ENCODE measurements at places on chromosomes 12 and 14.

- DNase-seq: no peak
Measured at GRCh38 chr12:42510823-42511222, 78.7 kb downstream of the PRICKLE1 start.

- no peak for DNase-seq
Measured at GRCh38 chr14:94113490-94113889, 3.0 kb downstream of the IFI27 start.

- DNase-seq: no peak
Measured at GRCh38 chr12:46230306-46230705, 38.5 kb downstream of the SLC38A1 start.

DNA sequence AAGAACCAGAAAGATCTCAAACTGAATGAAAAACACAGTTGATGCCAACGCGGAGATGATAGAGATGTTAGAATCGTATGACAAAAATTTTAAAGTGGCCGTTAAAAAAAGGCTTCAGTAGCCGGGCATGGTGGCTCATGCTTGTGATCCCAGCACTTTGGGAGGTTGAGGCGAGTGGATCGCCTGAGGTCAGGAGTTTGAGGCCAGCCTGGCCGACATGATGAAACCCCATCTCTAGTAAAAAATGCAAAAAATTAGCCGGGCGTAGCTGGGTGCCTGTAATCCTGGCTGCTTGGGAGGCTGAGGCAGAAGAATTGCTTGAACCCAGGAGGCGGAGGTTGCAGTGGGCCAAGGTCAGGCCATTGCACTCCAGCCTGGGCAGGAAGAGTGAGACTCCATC lies 5.4 kb upstream of the ACVRL1 start:
- DNase-seq: no peak

DNA sequence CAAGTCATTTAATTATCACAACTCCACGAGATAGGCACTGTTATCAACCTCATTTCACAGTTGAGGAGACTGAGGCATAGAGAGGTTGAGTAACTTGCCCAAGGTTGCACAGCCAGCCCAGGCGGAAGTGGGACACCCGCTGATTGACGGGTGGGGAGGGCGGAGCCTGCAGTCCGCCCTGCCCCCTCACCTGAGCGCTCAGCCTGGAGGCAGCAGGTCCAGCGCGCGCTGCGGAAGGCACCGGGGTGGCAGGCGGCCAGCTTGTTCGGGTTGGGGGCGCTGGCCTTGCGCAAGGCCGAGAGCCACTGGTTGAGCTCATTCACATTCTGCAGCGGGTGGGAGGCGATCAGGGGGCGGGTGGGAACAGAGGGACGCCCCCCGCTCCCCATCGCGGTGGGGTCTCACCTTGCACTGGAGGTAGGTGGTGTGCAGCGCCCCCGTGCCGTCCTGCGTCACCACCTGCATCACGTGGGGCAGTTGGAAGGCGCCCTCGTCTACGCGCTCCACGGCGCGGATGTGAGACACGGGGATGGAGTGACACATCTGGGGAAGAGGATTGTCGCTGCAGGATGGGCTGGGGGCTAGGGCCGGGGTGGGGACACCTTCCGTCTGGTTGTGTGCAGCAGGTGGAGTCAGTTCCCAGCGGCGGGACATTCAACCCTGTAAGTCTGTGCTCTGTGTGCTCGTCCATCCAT lies 31.7 kb downstream of the RASAL1 start:
- DNase-seq: peak; percentile 61

GRCh38 chr12:54060174-54060974 lies 6.7 kb downstream of the HOXC4 start:
- no peak for DNase-seq

DNA sequence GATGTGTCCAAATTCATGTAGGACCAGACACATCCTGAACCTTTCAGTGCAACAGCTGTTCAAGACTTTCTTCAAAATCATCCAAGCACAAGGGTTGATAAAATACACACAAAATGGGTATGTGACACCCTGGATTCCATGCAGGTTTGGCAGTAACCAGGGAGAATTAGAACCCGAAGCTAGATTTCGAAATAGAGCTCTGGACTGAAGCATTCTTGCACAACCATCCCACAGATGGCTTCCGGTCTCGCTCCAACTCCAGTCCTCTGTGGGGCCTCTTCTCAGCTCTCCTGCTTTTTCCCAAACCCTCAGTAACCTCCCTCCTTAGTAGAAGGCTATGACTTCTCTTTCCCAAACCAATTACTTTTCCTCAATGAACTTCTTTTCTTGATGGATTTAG lies 171.3 kb downstream of the TTC7B start:
- DNase-seq: no peak

DNA sequence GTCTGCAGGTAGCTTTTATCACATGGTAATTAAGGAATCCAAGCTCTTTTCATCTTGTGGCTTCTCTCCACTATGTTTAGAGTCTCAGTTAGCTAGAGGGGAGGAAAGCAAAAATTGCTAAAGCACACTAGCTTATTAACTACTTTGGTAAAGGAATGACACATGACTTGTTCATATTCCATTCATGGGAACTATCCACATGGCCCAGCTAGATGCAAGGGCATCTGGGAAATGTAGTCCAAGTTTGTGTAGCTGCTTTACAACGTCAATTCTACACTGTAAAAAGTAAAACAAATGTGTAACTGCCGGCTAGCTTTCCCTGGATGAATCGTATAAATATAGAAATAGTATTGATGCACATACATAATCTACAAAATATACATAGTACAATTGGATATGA lies 244.5 kb upstream of the LRFN5 start:
- DNase-seq: no peak

GRCh38 chr14:55874785-55875184 lies 243.4 kb upstream of the PELI2 start:
- DNase-seq: no peak

DNA sequence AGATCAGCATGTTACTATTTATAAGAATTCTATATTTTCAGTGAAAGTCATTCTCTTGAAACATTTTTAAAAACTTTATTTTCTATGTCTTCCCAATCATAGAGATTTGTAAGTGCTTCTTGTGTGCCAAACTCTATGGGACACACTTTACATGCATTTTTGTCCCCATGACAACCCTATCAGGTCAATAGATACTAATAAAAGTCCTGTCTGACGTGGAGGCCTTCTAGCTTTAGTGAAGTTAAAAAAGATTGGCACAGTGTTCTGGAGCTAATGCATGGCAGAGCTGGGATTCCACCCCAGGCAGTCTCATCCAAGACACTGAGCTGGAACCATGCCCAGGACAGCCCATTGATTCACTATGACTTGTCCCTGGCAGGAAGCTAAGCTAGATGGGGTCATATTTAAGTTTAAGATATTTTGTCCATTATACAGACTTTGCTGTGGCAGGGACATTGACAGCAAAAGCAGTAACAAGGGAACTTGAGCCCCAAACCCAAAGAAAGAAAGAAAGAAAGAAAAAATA lies 28.1 kb downstream of the TTC6 start:
- DNase-seq: no peak

GRCh38 chr12:24023081-24023480 lies 73.6 kb upstream of the SOX5 start:
- DNase-seq: no peak

GRCh38 chr12:122116707-122117535 lies 38.4 kb downstream of the MLXIP start:
- DNase-seq: no peak

DNA sequence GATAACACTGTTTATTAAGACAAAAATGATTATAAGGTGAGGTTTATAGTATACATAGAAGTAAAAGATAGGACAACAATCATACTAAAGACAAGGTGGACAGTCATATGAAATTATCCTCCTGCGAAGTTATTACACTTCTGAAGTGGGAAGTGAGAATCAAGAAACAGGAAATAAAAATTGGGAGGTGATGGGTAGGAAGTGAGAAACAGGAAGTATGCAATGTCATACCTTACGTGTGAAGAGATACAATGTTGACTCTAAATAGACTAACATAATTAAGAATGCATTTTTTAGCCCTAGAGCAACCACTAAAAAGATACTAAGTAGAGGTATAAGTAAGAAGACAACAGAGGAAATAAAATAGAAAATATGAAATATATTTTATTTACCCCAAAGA lies 43.7 kb downstream of the GRIN2B start:
- no peak for DNase-seq

DNA sequence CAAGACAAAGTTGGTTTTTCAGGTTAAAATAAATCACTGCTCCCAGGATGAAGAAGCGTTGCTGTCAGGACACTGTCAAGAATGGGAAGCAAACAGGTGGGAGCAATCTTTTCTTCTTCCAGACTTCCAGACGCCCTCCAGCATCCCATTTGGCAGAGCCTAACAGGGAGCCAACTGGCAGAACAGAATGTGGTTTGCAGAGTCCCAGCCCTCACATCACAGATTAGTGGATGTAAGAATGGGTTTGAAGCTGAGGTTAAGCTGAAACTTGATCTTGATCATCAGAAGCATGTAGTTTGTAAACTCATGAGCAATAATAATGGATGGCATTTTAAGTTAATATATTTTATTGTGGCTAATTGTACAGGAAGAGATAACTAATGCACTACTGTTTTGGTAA lies 636.4 kb downstream of the SLC6A15 start:
- DNase-seq: no peak

GRCh38 chr12:49455501-49455900 lies 83.3 kb upstream of the KCNH3 start:
- no peak for DNase-seq

DNA sequence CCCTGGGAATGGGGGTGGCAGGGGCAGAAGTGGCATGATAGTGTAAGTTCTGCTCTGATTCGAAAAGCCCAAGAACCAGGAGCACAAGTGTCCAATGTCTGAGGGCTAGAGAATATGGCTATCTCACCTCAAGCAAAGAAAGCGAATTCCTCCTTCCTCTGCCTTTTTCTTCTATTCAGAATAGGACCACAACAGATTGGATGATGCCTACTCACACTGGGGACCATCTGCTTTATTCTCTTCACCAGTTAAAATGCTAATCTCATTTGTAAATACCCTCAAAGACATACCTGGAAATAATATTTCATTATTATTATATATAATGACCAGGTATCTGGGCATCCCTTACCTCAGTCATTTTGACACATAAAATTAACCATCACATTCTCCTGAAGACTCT lies 808.7 kb downstream of the NRXN3 start:
- no peak for DNase-seq

GRCh38 chr12:12086973-12087692 lies 16.4 kb downstream of the BCL2L14 start:
- DNase-seq: no peak

DNA sequence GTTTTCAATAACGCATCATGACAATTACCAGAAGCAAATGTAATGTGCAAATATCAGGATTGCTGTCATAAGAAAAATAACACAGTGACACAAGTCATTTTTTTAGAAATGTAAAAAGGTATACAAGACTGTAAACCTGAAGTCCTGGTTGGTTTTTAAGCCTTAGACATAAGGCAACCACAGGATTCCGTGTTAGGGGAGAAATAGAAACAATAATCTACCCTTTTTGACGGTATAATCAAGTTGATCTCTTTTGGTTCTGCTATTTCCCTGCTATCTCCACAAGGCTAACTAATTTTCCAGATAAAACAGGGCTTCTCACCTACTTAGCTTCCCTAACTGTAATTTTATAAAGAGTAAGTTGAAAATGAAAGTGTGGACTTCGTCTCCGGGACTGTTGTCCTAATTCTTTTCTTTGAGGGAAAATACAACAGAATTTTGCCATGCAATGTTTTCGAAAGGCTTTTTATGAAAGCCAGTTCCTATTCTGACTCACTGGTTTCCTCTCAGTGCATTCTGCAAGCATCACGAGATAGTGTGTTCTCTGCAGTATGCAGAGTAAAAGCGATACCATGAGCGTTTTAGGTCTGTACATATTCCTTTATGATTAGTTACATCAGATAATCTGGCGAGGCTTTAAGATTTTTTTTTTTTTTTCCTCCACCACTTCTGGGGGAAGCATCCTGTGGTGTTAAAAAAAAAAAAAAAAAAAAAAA lies 10.6 kb downstream of the MYO1H start:
- no peak for DNase-seq

GRCh38 chr14:93927800-93928145 lies 629 bp downstream of the FAM181A start:
- DNase-seq: no peak

- no peak for DNase-seq
Measured at GRCh38 chr14:67986131-67986841, 166.7 kb downstream of the RAD51B start.

GRCh38 chr12:63816031-63816430 lies 28.5 kb upstream of the SRGAP1 start:
- DNase-seq: no peak

DNA sequence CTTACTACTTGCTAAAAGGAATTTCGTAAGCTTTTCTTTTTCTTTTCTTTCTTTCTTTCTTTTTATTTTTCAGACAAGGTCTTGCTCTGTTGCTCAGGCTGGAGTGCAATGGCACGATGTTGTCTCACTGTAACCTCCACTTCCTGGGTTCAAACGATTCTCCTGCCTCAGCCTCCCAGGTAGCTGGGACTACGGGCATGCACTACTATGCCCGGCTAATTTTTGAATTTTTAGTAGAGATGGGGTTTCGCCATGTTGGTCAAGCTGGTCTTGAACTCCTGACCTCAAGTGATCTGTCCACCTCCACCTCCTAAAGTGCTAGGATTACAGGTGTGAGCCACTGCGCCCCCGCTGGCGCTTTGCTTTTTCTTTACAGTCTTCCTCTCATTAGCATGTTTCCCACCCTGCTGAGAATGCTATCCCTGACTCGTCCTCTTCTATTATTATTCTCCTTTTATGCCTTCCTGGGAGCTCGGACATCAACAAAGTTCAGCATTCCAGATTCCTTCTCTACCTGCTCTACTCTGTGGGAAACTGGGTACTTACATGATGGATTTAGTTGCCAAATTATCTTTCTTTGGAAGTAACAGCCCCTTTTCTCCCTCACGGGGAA lies 3.1 kb downstream of the MTHFD1 start:
- DNase-seq: no peak

DNA sequence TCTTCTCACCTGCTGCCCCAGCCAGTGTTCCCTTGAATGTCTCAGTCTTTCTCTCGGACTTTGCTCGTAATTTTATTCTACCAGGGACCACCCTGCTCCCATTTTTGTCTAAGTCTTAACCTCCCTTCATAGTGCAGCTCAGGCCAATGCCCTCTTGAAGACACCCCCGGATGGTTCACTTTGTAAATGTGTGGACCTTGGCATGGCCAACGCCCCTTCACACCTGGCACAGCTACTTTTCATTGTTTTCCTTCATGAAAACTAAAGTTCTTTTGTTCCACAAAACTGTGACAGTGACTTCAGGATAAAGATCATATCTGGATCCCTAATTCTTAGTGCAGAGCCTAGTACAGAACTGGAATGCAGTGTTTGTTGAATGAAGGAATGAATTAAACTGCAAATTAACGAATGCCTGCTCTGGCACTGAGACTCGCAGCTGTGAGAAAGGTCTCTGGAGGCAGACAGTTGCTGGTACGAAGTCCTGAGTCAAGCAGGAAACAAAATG lies 3.5 kb upstream of the RNASE4 start:
- no peak for DNase-seq

- no peak for DNase-seq
Measured at GRCh38 chr12:107322063-107322462, 228.7 kb upstream of the CRY1 start.

- no peak for DNase-seq
Measured at GRCh38 chr12:91870872-91871707, 274.6 kb downstream of the BTG1 start.

GRCh38 chr12:53748072-53748840 lies 3.5 kb downstream of the CISTR start:
- no peak for DNase-seq

GRCh38 chr12:50506753-50507473 lies 2.1 kb downstream of the DIP2B start:
- DNase-seq: no peak

GRCh38 chr12:89411846-89412245 lies 59.5 kb upstream of the DUSP6 start:
- no peak for DNase-seq

- no peak for DNase-seq
Measured at GRCh38 chr12:54024581-54025305, 3.5 kb upstream of the HOXC6 start.

- peak; percentile 7 for DNase-seq
Measured at GRCh38 chr14:22386924-22387775, 201.9 kb downstream of the DAD1 start.

All from CD4-positive, alpha-beta T cell (primary cell).